RPMI7951 (cell line): ENCODE measurements at places on chromosomes 7 and 10. TPM values are rescaled to one million over a fixed set of nuclear protein-coding genes. Genes with fewer than 3 reads are reported as not detected.

DNA sequence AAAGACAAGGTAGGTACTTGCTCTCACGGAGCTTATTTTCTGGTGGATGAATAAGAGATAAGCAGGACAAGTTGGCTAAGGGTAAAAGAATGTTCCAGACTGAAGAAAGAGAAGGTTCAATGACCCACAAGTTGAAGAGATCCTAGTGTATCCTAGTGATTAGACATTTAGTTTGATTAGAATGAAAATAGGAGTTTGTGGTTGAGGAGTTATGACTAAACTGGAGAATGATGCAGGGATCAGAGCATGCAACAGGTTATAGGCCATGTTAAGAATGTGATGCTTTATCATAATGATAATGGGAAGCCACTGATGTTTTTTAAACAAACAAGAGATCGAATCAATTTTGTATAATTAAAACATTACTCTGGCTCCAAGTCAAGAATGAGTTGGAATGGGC lies 357.2 kb downstream of the HPSE2 start:
- no peak for DNase-seq

DNA sequence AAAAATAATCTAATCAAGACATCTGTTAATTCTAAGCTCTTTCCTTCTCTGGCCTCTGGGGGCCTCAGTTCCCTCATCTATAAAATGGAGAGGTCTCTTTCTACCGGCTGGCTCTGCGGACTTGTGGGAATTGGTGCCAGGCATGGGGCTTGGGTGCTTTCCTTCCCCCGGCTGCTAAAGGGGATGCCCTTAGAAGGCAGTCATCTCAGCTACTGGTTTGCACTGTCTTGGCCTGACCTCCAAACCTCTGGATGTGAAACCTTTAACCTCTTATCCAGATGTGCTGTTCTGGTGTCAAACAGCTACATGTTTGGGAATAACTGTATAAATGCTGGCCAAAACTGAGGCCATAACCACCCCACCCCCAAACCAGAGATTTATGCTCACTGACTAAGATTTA lies 320.0 kb downstream of the RPS24 start:
- no peak for DNase-seq

GRCh38 chr10:12534824-12535223 lies 185.5 kb downstream of the CAMK1D start:
- peak; percentile 44 for DNase-seq

The PCLO gene
- total RNA-seq: 1.2 and 1.3 TPM in 2 replicates
